Prostate gland (tissue), 2 donors: ENCODE measurements at places on chromosomes 13 and 19. TPM values are rescaled to one million over a fixed set of nuclear protein-coding genes. Genes with fewer than 3 reads are reported as not detected.

The MIA gene
- 5.0 TPM for total RNA-seq

The FOXA3 gene
- total RNA-seq, result 0.09 TPM

The PRSS57 gene
- total RNA-seq, result not detected

The CLN5 gene
- 27.1 TPM for total RNA-seq

The ZC3H13 gene
- 24.4 TPM for total RNA-seq

- no peak for DNase-seq
- H3K36me3 ChIP-seq, result no peaks in the 10 kb centered on the region
- H3K4me1 ChIP-seq, result no peaks in the 10 kb centered on the region
- H3K27ac ChIP-seq, result no peak overlapping the region
- no peaks in the 10 kb centered on the region for H3K27me3 ChIP-seq
- no peak overlapping the region for H3K4me3 ChIP-seq
Measured at GRCh38 chr13:42375663-42376062, 103.7 kb downstream of the AKAP11 start.

DNA sequence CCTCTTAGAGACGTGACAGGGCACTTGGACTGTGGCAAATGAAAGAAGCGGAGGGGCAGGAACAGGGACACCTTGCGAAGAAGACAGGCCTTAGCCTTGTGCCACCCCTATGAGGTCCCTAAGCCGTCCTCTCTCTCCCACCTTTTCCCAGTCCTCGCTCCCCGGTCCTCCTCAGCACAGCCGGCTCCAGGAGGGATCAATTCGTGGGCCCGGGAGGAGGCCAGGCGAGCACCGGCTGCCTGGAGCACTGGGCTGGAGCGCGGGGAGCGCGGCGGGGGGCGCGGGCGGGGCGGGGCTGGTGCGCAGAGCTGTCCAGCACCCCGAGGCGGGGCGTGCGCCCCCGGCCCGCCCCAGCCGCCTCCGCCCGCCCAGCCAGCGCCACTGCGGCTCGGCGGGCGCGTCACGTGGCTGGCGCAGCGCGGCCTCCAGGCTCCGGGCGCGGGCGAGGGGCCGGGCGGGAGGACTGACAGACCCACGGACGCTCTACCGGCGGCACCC is at the start of gene LRP3:
Gene LRP3 (plus strand): TSS at position 466 of the 498 bp plus-strand sequence. CDS start 456 bp downstream, outside the sequence.
- H3K27ac ChIP-seq, result peak within 1 kb of the TSS; percentile 58
- no peaks in the 10 kb centered on the region for H3K36me3 ChIP-seq
- peaks cover 9% of the 10 kb centered on the region for H3K4me1 ChIP-seq
- peak; percentile 38 for DNase-seq
- no peaks in the 10 kb centered on the region for H3K27me3 ChIP-seq
- H3K4me3 ChIP-seq, result peak within 1 kb of the TSS; percentile 63

DNA sequence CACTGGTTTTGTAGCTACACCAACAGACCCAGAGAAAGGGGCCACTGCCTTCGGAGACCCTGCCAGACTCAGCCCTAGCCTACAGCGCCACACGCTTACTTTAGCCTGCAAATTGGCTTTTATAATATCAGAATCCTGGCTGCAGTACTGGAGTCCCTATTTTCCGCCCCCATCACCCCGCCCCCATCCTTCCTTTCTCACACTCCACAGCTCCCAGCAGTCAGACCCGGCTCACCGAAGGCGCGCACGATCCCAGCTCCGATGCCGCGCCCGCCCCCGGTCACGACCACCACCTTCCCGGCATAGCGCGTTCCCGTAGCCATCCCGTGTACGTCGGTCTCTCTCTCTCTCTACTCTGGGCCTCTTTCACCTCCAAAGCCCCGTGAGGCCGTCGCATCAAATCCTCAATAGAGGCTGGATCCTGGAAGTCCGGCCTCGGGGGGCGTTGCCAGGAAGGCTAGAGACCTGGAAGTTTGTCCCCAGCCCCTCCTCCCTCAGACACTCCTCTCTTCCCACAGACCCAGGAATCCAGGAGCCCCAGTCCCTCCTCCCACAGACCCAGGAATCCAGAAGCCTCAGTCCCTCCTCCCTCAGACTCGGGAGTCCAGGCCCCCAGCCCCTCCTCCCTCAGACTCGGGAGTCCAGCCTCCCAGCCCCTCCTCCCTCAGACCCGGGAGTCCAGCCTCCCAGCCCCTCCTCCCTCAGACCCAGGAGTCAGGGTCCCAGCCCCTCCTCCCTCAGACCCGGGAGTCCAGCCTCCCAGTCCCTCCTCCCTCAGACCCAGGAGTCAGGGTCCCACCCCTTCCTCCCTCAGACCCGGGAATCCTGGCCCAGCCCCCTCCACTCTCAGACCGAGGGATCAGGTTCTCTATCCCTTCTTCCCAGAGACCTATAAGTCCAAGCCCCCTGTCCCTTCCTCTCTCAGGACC is at the start of gene HSD17B14:
Gene HSD17B14 (minus strand): TSS at position 403 of the 929 bp plus-strand sequence. CDS start 80 bp downstream, at position 323.
- no peak for DNase-seq
- peak within 1 kb of the TSS; percentile 67 for H3K27ac ChIP-seq
- H3K27me3 ChIP-seq, result no peaks in the 10 kb centered on the region
- peak within 1 kb of the TSS; percentile 10 for H3K4me3 ChIP-seq

- no peaks in the 10 kb centered on the region for H3K36me3 ChIP-seq
- H3K27ac ChIP-seq, result peak overlapping the region; percentile 55
- H3K4me1 ChIP-seq, result peaks cover 4% of the 10 kb centered on the region
- no peak overlapping the region for H3K4me3 ChIP-seq
Measured at GRCh38 chr19:850979-851335, 1.1 kb upstream of the ELANE start.

DNA sequence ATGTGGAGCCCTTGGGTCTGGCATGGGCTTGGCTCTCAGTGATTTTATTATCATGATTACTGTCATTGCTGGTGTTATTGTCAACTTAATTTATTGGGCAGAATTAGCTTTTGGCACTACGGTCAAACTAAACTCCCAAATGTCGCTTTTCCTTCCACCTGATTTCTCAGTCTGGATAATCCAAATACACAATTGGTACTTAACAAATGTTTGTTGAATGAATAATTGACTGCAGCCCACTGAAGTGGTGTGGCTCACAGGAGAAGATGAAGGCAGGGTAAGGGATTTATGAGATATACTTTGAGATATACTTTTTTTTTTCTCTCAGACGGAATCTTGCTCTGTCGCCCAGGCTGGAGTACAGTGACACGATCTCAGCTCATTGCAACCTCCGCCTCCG is 1.5 kb downstream of the COLGALT1 start:
- no peak overlapping the region for H3K4me3 ChIP-seq
- no peaks in the 10 kb centered on the region for H3K36me3 ChIP-seq
- H3K4me1 ChIP-seq, result no peaks in the 10 kb centered on the region
- no peaks in the 10 kb centered on the region for H3K27me3 ChIP-seq
- no peak for DNase-seq

DNA sequence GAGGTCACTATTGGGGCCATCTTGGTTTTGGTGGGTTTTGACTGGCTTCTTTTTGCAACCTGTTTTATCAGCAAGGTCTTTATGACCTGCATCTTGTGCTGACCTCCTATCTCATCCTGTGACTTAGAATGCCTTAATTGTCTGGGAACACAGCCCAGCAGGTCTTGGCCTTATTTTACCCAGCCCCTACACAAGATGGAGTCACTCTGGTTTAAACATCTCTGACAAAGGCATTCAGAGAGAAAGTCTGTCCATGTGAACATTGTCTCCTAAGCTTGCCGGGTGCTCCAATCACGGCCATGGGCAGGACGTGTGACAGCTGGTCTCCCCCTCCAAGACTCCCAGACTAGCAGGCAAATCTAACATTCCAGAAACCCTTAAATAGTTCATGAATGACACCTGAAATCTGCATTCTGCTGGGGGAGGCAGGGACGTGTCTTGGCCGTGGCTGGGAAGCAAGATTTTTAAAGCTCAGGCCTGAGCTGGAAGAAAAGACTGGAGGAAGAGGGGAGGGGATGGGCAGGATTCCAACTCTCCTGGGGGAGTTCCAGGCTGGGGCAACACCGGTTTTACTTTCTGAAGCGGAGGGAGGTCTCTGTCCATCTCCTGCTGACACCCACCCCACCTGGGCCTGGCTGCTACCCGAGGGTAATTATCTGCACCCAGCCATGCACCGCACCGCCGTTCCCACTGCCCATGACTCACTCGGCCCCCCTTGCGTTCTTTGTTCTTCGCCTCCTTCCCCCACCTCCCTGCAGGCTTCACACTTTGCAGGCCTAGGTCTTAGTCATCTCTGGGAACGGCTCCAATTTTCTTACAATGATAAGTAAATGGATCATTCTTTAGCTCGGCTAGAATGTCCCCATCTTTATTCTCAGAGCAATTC is 11.6 kb upstream of the OR1M1 start:
- H3K4me1 ChIP-seq, result no peaks in the 10 kb centered on the region
- no peaks in the 10 kb centered on the region for H3K27me3 ChIP-seq
- H3K36me3 ChIP-seq, result no peaks in the 10 kb centered on the region
- no peak overlapping the region for H3K27ac ChIP-seq
- H3K4me3 ChIP-seq, result no peak overlapping the region

GRCh38 chr19:52224211-52224610 is 34.4 kb downstream of the PPP2R1A start:
- no peaks in the 10 kb centered on the region for H3K27me3 ChIP-seq
- no peak for DNase-seq
- no peak overlapping the region for H3K27ac ChIP-seq

DNA sequence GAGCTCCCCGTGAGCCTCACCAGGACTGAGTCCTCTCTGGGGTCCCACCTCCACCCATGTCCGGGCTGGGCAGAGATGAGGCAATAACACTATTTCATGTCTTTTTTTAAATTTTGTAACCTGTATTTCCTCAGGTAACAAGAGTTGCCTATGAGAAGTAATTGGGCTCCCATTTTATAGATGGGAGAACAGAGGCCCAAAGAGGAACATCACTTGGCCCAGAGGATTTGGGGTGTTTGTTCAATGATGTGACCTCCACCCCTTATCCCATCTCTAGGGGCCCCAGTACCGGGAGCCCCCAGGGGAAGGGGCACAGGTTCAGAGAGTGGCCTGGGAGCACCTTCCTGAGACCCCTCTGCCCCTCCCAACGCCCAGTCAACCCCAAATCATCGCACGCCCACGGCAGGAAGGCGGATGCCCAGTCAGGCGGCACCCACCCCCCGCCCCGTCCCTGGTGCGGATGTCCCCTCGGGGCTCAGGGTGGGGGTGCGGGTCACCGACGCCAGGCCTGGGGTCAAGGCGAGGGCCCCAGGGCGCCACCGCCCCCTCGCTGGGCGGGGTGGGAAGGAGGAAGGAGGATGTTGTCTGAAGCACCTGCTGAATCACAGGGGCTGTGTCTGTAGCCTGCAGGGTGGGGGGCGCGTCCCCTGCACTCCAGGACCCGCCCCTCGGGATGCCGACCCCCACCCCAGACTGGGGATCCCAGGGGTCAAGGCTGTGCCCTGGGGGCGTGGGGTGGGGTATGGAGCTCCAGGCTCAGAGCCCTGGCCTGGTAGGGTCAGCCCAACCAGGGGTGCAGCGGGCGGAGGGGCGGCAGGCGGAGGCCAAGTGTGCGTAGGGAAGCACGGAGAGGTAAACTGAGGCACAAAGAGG is 9.0 kb upstream of the CIRBP start:
- H3K27me3 ChIP-seq, result no peaks in the 10 kb centered on the region
- H3K4me1 ChIP-seq, result peaks cover 43% of the 10 kb centered on the region
- peaks cover 18% of the 10 kb centered on the region for H3K36me3 ChIP-seq

- no peak overlapping the region for H3K4me3 ChIP-seq
- H3K4me1 ChIP-seq, result no peaks in the 10 kb centered on the region
- H3K27me3 ChIP-seq, result no peaks in the 10 kb centered on the region
- no peak for DNase-seq
Measured at GRCh38 chr13:48727241-48728011, 73.7 kb downstream of the CYSLTR2 start.

DNA sequence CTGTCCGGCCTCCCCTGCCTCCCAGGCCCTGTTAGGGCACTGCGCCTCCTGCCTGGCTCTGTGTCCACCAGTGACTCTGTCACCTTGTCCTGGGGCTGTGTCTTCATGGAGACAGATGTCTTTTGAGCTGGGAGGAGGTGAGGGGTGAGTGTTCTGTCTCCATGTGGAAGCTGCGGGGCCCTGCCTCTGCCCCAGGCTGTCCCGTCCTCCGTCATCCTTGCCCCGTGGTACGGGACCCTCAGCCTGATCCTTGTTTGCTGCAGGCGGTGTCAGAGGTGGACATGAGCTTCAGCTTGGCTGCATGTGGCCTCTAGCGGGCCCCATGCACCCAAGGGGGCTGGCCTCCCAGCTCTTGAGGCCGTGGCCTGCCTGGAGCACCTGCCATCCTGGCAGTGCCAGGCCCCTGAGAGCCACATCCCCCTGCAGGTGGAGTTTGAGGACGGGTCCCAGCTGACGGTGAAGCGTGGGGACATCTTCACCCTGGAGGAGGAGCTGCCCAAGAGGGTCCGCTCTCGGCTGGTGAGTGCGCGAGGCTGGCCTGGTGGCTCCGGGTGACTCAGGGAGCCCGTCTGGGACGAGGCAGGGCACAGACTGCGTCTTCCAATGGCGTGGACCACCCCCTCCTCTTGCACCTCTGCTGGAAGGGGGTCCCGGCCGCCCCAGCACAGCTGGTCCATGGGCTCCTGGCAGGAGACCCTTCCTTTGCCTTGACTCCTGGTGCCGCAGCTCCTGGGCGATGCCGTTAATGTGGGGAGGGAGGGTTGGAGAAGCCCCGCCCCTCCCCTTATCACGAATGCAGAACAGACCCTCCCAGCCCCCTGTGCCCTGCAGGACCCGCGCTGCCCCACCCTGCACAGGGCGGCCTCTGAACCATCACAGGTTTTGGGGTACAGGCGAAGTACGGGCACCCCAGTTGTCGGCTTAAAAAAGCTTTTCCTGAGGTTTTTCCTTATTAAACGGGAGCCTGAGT is 181.3 kb downstream of the KDM4B start:
- no peaks in the 10 kb centered on the region for H3K4me1 ChIP-seq
- no peaks in the 10 kb centered on the region for H3K27me3 ChIP-seq
- no peak overlapping the region for H3K27ac ChIP-seq
- H3K4me3 ChIP-seq, result no peak overlapping the region
- DNase-seq, result no peak

GRCh38 chr19:3968556-3969434 is 2.1 kb downstream of the DAPK3 start:
- H3K4me1 ChIP-seq, result peaks cover 7% of the 10 kb centered on the region
- no peaks in the 10 kb centered on the region for H3K27me3 ChIP-seq
- H3K4me3 ChIP-seq, result peak overlapping the region; percentile 97
- peak overlapping the region; percentile 97 for H3K27ac ChIP-seq
- DNase-seq, result peak; percentile 92
- peaks cover 4% of the 10 kb centered on the region for H3K36me3 ChIP-seq

GRCh38 chr19:584240-585001 is 5.3 kb upstream of the HCN2 start:
- H3K27ac ChIP-seq, result no peak overlapping the region
- peaks cover 21% of the 10 kb centered on the region for H3K36me3 ChIP-seq
- DNase-seq, result no peak
- H3K27me3 ChIP-seq, result no peaks in the 10 kb centered on the region
- H3K4me1 ChIP-seq, result peaks cover 5% of the 10 kb centered on the region

DNA sequence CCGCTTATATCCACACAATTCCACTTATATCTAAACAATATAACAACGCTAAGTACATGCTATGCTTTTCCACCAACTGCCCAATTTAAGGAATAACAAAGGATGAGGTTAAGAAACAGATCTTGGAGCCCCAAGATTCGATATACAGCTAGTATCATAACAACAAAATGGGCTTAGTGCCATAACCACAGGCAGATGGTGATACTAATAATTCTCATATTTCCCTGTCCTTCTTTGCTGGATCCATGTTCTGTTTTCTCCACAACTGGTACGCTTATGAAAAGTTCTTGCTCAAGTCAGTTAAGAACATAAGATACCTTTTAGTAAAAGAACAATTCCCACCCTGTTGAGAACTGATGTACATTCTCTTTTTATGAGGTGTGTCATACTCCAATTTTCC is 33.9 kb downstream of the CAB39L start:
- H3K4me1 ChIP-seq, result no peaks in the 10 kb centered on the region
- no peaks in the 10 kb centered on the region for H3K36me3 ChIP-seq
- no peak for DNase-seq
- H3K4me3 ChIP-seq, result no peak overlapping the region

- H3K4me1 ChIP-seq, result no peaks in the 10 kb centered on the region
- no peaks in the 10 kb centered on the region for H3K27me3 ChIP-seq
- H3K4me3 ChIP-seq, result no peak overlapping the region
Measured at GRCh38 chr13:25217023-25217885, 45.2 kb upstream of the AMER2 start.
